ENCODE measurements at places on chromosomes 16 and 17.

DNA sequence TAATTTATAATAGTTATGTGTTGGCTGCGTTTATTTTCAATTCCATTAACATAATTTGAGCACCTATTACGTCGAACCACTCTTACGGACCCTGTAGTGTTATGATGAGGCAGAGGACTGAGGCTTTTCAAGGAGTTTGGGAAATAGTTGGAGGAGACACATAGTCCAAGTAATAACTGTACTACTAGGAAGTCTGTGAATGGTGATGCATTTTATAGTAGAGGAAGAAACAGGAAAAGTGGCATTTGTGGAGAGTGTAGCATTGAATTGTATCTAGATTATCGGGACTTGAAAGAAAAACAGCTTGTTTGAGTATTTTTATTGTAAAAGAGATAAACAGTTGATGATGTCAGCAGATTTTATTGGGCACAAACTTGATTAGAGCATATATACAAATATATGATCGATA lies 1.7 kb downstream of the NFATC3 start:
- no peak for DNase-seq

DNA sequence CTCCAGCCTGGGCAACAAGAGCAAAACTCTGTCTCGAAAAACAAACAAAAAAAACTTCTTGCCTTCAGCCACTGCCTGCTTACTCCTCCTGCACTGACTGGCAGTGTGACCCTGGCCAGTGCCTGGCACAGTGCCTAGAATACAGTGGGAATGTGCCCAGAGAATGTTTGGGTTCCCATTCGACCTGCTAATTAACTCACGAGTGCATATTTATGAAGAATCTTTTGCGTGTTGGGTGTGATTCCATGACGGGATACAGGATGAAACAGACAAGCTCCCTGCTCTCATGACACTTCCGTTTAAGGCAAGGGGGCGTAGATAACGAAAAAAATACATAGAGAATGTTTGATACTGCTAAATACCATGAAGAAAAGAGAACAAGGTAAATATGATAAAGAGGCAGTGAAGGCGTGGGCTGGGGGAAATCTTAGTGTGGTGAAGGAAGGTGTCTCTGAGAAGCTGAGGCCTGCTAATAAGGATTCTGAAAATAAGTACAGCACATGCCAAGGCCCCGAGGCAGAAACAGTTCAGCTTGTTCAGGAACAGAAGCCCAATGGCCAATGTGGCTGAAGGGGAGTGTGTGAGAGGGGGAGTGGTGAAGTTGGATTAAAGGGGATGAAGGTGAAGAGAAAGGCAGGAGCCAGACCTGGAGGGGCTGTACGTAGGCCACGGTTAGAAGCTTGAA lies 4.3 kb downstream of the ABI3 start:
- no peak for DNase-seq

GRCh38 chr17:66946251-66946650 lies 18.3 kb upstream of the CACNG4 start:
- DNase-seq = no peak

DNA sequence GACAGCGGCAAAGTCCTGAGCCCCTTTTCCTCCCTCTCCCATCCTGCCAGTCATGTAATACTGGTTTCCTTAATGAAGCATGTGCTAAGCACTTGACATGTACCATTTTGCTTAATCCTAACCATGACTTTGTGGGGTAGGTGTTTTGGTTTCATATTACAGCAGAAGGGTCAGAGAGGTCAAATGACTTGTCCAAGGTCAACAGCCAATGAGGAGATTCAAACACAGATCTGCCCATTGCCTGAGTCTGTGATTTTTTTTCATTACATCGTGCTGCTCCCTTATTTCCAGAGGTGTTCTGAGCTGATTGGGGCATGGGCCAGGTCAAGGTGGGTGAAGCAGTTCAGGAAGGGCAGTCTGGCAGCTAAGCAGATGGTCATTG lies 17.6 kb upstream of the PHF12 start:
- DNase-seq = no peak

DNA sequence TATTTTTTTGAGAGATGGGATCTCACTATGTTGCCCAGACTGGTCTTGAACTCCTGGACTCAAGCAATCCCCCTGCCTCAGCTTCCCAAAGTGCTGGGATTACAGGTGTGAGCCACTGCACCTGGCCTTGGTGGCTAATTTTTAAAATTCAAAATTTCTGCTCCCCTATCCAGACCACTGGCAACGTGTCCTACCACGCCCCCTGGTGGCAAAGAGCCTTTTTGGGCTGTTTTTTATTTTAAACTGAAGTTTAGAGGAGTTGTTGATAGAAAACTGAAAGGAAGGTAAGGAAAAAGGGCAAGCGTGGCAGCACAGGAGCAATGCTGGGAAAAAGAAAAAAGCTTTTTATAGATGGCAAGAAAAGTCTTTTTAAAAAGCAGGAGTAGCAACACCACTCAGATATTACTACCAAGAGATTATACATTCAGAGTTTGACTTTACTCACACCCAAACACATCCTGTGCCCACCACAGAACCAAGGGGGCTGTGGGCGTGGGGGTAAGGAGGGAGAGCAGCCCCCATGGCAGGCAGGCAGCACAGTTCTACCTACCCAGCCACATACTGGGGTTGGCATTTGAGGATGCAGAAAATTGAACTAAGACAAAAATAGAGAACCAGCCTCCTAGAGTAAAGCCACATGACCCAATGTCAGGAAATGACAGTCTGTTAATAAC lies 4.2 kb upstream of the MXRA7 start:
- peak; percentile 92 for DNase-seq

- DNase-seq = no peak
Measured at GRCh38 chr17:54256401-54256929, 433.7 kb downstream of the KIF2B start.

DNA sequence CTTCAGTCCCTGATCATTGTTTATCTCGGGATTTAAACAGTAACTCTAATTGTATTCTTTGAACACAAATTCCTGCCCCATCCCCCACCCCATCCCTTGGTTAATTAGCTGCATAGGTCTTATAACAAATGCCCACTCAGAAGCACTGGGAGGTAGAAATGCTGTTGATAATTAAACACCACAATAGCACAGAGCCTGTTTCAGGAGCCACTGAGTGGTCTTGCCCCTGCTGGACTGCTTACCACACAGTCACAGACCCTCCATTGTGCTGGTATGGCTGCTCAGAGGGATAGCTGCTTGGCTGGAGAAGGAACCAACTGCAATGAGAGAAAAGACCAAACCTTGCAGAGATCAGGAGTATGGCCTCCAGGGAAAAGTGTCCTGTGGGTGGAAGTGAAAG lies 214.1 kb downstream of the ANKFN1 start:
- no peak for DNase-seq

- DNase-seq = peak; percentile 10
Measured at GRCh38 chr17:79622122-79622601, 11.3 kb upstream of the RBFOX3 start.

GRCh38 chr16:84117494-84117843 lies 727 bp upstream of the MBTPS1 start:
- peak; percentile 72 for DNase-seq

GRCh38 chr16:75121949-75122568 lies 5.5 kb upstream of the LDHD start:
- DNase-seq = no peak

DNA sequence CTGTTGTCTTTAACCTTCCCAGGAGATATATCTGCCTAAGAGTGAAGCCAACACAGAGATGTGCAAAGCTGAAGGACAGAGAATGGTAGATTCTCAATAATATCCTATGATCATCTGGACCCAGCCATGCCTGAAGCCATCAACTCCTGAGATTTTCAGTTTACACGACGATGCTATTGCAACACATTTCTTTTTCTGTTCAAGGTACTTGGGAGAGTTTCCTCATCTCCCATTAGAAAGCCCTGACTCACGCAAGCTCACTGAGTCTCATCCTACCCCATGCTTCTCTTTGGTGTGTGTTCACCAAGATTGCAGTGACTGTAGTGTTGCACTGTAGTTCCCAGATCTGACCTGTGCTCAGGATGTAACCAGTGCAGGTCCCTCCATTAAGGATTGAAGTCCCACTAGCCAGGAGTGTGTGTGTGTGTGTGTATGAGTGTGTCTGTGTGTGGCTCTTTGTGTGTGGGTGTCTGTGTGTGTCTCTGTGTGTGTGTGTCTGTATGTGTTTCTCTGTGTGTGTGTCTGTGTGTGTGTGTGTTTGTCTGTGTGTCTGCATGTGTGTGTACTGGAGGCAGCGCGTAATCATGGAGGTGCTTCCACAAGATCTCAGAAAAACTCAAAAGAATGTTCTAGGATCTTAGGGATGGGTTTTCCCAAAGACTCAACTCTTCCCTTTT lies 15.5 kb downstream of the CES1 start:
- DNase-seq = no peak

DNA sequence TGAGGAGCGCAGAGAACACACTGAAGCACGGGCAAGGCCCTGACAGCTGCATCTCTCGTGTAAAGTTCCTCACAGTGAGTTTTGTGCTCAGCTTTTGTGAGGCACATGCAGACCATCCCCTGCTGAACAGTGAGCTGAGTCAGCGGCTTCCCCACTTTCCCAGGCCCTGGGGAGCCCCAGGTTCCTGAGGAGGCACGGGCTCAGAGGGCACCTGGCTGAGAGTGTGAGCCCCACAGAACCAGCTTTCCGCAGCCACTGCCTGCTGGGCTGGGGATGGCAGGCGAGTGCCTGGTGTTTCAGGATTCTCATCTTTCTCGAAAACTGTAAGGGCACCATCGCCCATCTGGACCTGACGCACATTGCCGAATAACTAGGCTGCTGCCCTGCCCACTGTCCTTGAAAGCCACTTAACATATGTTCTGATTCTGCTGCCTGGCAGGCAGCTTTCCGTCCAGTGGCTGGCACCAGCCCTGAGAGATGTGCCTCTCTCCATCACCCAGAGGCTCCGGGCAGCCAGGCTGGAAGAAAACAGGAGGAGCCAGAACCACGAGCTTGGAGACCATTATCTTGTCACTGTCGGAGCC lies 266.7 kb upstream of the FOXF1 start:
- DNase-seq = no peak

GRCh38 chr16:81755915-81756614 lies 23.0 kb upstream of the PLCG2 start:
- DNase-seq = no peak

GRCh38 chr17:58666858-58667267 lies 25.0 kb downstream of the TEX14 start:
- peak; percentile 57 for DNase-seq

DNA sequence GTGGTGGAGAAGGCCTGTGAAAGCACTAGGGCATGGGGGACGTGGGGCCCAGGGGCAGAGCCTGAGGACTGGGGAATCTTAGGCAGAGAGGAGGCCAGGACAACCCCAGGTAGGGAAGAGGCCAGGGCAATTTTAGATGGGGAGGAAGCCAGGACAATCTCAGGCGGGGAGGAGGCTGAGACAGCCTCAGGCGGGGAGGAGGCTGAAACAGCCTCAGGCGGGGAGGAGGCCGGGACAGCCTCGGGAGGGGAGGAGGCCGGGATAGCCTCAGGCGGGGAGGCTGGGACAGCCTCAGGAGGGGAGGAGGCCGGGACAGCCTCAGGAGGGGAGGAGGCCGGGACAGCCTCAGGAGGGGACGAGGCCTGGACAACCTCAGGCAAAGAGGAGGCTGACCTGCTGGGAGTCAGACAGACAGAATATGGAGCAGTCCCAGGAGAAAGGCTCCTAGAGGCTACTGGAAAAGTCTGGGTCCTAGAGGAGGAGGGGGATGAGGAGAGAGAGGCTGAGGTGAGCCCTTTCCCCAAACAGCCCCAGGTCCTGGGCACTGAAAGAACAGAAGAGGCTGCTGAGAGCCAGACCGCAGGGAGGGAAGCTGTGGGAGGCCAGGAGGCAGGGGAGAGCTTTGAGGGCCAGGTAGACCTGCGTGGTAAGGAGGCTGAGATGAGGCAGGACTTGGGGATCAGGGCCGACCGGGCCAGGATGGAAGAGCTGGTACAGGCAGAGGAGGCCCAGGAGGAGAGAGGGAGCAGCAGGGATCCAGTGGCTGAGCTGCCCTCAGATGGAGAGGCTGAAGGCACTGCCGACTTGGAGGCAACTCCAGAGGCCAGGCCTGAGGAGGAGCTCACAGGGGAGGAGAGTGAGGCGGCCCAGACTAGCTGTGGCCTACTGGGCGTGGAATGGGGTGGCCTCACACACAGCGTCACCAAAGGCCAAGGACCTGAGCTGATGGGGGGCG lies 1.6 kb downstream of the APOBR start:
- no peak for DNase-seq

- DNase-seq = no peak
Measured at GRCh38 chr16:77744141-77744540, 21.8 kb downstream of the NUDT7 start.

DNA sequence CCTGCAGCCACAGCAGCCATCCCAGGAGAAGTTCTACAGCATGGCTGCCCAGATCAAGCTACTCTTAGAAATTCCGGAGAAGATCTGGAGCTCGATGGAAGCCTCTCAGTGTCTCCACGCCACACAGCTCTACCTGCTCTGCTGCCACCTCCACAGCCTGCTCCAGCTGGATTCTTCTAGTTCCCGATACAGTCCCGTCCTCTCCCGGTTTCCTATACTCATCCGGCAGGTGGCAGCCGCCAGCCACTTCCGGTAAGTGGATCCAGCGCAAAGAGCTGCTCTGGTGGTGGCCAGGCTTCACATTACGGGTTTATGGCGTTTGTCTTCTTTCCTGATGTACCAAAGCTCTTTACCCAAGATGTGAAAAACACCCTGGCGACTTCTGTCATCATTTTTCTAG lies 3.6 kb downstream of the COG1 start:
- no peak for DNase-seq

DNA sequence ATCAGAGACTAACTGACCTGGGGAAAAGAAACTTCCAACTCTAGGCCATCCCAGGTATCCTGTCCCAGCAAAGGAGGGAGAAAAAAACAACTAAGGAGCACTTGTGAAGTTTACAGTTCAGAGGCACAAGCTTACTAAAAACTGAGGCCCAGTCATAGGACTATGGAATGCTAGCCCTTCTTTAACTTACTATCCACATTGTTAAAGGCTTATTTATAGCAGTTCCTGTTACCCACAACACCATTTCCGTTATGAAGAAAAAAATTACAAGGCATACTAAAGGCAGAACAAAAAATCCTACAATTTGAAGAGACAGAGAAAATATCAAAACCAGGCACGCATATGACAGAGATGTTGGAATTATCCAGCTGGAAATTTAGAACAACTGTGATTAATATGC lies 159.1 kb downstream of the CDH11 start:
- DNase-seq = no peak

DNA sequence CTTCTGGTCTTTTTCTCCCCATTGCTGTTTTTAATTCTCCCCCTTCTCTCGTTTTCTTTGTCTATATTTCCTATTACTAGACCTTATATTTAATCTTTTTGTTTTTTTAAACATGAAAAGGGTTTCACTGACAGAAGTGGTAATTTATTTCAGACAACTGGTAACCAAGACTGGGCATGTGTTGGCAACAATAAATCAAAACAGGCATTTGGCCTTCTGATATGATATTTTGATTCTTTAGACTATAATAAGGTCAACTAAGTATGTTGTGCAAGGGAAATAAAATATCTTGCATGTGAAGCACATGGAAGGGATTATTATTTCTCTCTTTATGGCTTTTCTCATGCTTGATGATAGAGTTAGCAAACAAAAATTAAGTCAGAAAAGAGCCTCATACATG lies 34.6 kb downstream of the AP2B1 start:
- DNase-seq = no peak

All from activated CD8-positive, alpha-beta memory T cell treated with anti-CD3 and anti-CD28 coated beads, Interleukin-2, amount 50 U/mL, for 48 hours (primary cell).